ENCODE measurements at places on chromosomes 2 and 18.

- DNase-seq = no peak
These were observed 36.6 kb upstream of the COL3A1 start for GRCh38 chr2:188937228-188938220.

- no peak for DNase-seq
These were observed 651 bp downstream of the KCNK3 start for GRCh38 chr2:26692897-26693849.

GRCh38 chr2:117519238-117519637 lies 295.3 kb upstream of the DDX18 start:
- DNase-seq = no peak

DNA sequence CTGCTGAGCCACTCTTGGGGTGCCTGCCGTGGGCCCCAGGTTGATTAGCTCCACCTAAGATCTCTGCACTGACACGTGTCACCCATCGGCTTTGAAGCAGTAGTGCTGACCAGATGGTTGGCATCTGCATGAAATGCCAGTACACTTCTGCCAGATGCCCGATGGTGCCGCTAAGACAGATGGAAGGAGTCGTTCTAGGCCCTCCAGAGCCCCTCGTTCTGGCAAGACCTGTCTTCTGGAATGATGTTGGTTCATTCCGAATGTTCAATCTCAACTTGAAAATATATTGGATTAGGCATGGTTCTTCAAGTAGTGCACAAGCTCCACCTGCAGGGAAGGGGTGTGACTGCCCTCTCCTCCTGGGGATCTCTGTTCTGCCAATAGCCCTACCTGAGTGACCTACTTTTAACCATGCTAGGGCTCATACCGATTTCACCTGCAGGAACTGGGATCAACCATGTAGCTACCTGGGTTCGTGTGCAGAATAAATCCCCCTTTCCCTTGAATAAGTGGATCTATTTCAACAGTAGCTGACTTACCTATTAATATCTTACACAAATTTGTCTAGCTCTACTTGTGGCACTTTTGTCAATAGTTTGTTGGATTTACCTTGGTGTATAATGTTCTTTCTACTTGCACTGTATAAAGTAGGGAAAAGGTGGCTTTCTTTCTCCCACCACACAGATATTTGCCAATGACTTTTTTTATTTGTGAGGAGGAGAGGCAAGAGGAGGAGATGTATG lies 342.6 kb downstream of the CTNNA2 start:
- peak; percentile 51 for DNase-seq

- no peak for DNase-seq
These were observed 17.6 kb downstream of the PTPRM start for GRCh38 chr18:7584646-7585275.

DNA sequence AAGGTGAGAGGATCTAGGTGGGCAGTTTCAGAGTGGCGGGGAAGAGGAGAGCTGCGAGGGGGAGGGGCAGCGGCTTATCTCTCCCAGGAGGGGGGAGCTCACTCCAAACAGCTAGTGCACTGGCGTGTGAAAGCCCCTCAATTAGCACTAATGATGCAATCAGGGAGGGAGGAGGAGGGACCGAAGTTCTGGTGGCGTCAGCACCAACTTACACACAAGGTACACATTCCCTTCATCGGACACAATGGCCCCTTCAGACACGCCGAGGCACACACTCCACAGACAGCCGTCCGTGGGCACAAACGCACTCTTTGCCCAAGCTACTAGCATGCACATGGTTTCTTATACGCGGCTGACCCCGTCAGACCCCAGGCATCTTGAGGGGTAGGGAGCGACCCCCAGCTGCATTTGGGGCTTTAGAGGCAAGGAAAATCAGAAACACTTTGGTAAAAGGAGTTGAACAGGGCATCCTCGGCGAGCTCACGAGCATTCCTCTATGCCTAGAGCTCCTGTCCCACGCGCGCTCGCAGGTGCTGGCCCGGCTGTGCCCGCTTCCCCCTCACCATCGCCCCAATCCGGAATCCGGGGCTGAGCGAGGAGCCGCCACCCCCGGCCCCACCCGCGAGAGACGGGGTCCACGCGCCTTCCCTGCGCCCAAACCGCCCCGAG lies 868 bp upstream of the PKDCC start:
- no peak for DNase-seq

GRCh38 chr2:239106314-239106908 lies 258.5 kb downstream of the TWIST2 start:
- DNase-seq = peak; percentile 71

DNA sequence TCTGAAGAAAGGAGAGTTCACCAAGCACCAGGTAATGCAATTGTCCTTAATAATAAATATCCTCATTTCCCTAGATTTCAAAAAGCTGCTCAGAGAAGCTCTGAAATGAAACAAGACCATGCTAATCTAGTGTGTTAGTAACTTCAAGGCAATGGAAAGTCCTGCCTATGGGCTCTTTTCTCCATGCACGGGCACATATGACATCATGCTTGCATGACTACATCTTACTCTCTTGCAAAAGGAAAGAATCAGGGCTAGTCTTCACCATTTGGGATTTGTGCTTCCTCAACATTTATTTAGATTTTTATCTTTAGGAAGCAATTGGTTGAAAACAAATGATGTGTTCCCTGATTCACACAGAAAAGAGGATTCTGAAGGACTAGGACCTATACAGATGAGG lies 204.0 kb upstream of the POU3F3 start:
- no peak for DNase-seq

DNA sequence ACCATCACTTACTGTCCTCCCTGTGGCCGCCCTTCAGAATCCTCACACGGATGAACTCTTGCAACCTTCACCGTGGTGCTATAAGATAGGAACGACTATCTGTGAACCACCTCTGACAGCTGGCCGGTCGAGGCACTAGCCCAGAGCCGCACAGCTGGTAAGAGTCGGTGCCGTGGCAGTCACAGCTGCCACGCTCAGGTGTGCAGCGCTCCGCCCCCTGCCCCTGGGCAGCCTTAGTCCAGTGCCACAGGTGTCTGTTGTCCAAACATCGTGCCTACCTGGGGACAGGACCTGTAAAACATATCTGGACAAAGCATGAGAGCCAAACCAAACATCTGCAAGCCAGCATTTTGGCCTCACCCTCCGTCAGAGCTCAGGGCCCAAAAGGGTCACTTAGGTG lies 55.3 kb upstream of the SALL3 start:
- DNase-seq = no peak

DNA sequence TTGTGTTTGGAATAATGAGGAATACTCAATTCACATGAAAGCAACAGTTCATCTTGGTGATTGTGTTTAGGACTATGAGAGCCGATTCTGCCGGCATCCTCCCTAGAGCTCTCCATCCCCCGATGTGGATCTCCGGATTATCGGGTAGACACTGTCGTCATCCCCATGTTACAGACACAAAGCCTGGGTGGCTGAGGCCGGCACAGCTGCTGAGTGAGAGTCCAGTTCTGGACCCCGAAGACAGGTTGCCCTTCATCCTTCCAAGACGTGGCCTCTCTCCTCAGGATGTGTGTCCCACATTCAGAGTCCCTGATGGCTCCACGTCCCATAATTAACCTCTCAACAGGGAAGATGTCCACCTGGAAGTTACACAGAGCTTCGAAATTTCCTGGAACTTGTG lies 129.3 kb downstream of the HDAC4 start:
- DNase-seq = peak; percentile 41

DNA sequence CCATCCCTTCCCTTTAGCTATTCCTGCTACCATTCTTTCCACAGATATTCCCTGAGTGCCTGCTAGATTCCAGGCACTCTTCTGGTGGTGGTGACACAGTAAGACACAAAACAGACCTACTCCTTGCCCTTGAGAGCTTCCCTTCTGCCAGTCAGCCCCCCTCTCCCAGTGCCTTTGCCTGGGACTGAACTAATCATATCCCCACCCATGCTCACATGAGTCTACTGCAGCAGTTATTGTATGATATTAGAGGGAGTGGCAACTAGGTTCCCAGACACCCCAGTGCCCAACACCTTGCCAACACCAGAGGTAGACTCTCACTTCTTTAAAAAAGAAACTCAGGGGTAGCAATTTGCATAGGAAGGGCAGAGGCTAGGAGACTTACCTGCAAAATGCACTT lies 7.2 kb upstream of the LBH start:
- DNase-seq = no peak

GRCh38 chr18:69996417-69996816 lies 48.7 kb upstream of the CD226 start:
- no peak for DNase-seq

DNA sequence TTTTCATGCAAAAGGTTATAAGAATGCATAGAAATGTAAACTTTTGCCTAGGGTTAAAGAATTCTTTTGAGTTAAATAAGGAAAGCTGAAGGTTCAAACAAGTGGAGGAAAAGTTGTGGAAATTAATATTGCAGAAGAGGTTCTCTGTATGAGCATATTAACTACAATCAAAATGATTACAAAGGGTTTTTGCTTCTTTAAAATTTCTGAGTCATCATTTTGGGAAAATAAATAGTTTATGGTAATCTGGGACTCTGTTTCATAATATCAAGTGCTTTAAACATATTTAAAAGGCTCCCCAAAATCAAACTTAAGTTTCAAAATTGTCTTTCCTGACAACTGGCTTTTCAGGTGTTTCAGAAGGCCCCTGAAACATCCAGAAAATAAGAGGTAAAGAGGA lies 415.7 kb downstream of the ZNF804A start:
- DNase-seq = no peak

DNA sequence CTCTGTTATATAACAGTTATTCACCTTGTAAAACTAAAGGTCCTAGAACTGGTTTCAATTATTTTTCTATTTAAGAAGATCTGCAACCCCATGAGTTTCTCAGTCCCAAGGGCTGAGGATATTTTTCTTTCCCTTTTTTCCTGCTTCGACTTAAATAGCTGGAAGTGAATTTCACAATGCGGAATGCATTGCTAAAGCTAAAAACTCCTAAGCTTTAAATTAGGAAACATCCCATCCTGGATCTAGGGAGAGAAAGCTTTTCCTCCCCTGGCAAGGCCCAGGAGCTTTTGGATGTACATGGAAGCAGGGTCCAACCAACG lies 1.4 kb downstream of the RFX8 start:
- DNase-seq = no peak

DNA sequence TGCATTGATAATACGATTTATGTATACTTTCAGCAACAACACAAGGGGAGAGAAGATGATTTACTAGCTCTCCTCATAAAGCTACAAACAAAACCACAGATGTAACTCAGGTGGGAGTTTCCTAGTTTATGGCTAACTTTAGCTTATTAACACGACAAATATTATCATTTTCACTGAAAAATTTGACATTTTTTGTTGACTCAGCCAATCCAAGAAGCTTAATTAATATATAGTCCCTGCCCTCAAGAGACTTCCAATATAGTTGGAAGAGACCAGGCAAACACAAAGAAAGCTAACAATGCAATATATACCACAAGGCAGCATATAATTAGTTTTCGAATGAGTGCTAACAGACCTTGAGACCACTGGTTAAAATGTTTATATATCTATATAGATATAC lies 775 bp downstream of the WDR12 start:
- no peak for DNase-seq

- DNase-seq = no peak
These were observed 64.5 kb downstream of the UBR3 start for GRCh38 chr2:169891593-169892298.

- DNase-seq = no peak
These were observed 1302.3 kb upstream of the CHAC2 start for GRCh38 chr2:52465287-52465686.

GRCh38 chr2:111236025-111236424 lies 115.3 kb downstream of the BCL2L11 start:
- no peak for DNase-seq

GRCh38 chr18:32548688-32549087 lies 78.0 kb upstream of the GAREM1 start:
- no peak for DNase-seq

DNA sequence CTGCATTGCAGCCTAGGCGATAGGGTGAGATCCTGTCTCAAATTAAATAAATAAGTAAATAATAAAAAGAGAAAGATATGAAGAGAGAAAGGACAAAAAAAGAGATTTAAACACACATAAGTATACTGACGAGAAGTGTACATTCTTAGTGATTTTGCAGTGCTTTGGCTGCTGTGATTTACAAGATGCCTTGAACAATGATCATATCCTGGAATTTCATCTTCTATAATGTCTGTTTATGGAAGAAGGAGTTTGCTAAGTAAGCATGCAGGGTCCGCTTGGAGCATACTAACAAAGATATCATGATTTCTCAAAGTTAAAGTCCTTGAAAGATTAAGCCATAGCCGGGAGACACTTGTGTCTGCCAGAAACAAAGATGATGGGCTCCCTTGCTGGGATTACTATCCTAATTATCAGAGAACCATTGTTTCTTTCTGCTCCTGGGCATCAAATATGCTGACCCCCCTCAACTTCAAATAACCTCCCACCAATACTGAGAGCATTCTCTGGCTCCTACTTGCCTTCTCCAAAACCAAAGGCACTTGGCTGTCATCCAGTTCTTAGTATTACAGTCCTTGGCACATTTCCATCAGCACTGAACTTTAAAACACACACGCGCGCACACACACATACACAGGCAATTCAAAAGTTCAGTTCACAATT lies 47.5 kb upstream of the STAM2 start:
- DNase-seq = no peak

- DNase-seq = no peak
These were observed 439.2 kb upstream of the ACVR2A start for GRCh38 chr2:147405651-147406050.

GRCh38 chr2:109266998-109267854 lies 138.2 kb downstream of the SH3RF3 start:
- DNase-seq = no peak

GRCh38 chr2:241110089-241110606 lies 8.1 kb upstream of the MTERF4 start:
- DNase-seq = no peak

- no peak for DNase-seq
These were observed 308.3 kb downstream of the SETBP1 start for GRCh38 chr18:44988821-44989587.

DNA sequence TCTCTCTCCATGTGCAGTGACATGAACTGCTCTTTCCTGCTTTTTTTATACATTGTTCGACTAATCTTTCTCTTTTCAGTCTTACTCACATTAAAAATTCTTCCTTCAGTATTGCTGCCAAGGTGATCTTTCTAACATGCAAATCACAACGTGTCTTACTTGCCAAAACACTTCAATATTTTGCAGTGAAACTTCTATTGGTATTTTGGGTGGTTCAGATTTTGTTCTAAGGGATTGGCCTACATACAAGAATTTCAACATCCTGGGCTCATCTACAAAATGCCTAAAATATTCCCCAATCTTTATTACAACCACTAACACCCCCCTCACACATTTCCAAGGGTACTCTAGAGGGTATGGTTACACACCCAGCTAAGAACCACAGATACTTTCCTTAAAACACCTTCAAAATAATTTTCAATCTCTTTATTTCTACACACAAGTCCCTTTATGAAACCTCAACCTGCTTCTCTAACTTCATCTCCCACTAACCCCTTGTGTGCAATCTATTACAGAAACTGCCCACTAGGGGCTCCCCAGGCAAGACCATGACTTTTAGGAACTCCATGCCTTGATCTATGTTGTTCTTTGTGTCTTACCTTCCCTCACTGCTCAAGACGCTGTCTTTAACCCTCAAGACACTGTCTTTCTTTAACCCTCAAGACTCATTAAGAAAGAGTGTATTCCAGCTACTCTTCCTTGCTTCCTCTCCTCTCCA lies 50.9 kb downstream of the COL3A1 start:
- no peak for DNase-seq

GRCh38 chr2:44324971-44325426 lies 36.3 kb downstream of the PREPL start:
- DNase-seq = no peak

All from Peyer's patch (tissue), 4 donors.